ENCODE measurements at places on chromosomes 5 and 9.

DNA sequence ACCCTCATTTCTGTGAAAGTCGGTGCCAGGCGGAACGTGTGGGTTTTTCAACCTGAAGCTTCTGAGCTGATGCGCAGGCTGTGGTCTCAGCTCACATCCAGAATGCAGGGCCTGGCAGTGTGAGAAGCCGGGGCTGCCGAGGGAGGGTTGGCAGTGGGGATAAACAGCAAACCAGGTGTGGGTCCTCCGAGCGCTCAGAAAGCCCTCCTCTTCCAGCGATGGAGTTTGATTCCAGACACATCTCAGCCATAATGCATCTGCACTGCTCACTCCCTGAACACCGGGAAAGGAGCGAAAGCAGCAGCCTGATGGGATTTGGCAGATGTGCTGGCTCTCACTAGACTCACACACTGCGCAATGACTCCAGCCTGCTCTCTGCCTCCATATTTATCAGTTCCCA, 280.1 kb downstream of the HSPA4 start:
- no peak for DNase-seq

DNA sequence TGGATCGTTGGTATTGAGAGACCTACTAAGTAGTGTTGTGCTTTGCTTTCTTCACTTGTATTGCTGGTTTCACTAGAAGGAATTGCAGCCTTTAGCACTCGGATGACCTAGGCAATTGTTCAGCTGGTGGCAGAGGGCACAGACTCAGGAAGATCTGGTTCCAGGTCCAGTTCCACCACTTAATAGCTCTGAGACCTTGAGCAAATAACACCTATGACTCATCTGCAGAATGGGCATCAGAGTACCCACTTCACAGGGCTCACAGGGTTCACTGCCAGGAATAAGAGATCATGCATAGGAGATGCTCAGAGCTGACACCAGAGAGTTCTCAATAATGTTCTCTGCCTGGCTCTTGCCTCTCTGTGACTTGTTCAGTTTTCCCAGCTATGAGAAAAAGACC, 133.6 kb downstream of the SIL1 start:
- no peak for DNase-seq

DNA sequence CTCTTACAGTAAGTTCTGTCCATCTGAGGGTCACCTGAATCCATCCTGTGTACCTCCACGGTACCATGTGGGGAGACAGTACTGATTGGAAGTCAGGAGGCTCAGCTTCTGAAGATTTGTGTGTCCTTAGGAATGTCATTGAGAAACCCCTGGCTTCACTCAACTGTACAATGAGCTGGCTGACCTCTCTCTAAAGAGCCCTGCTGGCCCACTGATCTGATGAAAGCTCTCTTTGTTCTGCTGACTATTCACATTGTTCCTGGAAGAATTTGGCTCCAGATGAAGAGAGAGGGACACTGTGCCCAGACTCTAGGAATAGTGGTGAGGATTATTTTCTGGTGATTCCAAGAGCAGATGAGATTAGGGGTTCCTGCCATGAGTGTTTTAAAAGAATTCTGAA, 141.2 kb downstream of the LURAP1L start:
- no peak for DNase-seq

- no peak for DNase-seq
Observed at GRCh38 chr9:124012368-124013301, 1.1 kb downstream of the LHX2 start.

DNA sequence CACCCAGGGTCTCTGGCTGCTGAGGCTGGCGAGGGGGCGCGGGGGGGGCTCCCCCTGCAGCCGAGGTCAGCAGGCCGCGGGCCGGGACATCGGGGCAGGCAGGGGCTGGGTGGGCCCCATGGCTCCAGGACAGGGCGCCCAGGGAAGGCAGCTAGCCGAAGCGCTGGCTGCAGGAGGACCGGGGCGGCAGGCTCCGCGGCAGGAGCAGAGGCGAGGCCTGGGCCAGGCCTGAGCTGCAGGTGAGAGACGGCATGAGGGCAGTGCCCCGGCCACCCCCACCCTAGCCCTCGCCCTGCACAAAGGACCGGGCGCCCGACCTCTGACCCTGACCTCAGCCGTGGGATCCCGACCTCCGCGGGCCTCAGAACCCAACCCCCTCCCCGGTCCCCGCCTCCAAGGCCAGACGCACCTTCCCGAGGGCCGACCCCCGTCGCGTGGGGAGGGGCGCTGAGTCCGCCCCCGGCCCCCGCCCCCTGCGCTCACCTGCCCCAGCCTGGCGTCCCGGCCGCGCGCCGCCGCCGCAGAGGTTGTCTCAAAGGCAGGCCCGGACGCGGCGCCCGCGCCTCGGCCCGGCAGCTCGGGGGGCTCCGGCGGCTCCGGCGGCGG, 431 bp downstream of the RNF208 start:
- DNase-seq: no peak

- peak; percentile 54 for DNase-seq
Observed at GRCh38 chr9:136399176-136400037, 563 bp downstream of the SNAPC4 start.

All from CD4-positive, alpha-beta T cell treated with Interleukin-21 for 1 hour (primary cell).